Panc1 (cell line): ENCODE measurements at places on chromosomes 3 and 15. TPM values are rescaled to one million over a fixed set of nuclear protein-coding genes. Genes with fewer than 3 reads are reported as not detected.

DNA sequence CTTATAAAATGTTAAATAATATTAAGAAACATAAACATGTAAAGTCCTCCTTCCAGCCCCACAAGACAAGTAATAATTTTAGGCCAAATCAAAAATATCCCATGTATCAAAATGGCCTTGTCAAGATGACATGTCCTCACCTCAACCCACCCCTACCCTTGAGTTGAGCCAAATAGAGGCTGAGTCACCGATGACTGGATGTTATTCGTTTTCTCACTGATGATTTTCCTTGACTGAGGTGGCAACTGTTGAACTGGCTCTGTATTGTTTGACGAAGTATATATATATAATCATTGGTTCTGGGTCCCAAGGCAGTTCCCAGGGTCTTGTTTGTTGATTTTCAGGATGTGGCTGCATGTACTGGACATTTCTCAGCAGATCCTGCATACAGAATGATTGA lies 75.3 kb downstream of the TMEM108 start:
- no peak for DNase-seq

DNA sequence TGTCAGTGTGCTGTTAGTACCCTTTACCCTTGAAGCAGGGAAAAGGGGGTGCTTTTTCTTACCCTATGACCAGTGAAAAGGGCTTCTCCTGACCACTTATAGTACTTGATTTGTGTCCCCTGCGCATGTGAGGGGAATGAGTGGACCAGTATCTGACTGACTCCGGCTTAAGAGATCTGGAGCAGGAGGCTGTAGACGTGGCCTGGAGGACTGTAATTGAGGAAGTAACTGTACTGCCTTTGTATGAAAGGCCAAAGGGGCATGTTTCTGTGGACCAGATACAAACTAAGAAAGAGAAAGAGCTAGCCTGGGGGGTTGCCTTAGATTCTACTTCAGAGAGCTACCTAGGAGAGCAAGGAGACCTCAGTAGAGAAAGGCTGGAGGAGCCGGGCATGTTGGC lies 89.9 kb upstream of the TBL1XR1 start:
- no peak for DNase-seq

DNA sequence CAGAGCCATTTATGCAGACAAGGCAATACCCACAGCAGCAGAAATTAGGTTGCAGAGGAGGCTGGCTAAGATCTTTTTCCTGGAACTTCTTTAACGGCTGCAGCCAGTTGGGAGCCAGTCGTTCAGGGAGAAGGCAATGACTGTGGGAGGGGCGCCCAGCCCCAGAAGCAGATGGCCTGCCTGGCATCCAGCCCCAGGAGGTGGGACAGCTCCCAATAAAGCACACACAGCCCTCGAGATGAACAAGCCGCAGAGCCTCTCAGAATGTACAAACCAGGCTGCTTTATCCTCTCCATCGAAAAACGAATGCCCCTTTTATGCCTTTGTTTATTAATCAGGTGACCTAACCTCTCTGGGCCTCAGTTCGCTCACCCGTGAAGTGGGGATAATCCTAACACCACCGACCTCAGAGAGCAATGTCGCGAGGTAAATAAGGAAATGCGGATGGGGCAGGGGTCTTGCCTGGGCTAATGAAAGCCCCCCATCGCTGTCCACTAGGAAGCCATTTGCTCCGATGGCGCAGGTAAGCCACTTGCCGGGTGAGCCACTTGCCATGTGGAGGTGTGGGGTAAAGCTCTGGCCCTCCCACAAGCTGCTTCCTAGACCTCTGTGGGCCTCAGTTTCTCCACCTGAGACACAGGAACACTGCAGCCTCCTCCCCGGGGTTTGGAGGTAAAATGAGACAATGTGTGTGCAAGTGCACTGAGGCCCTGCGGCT lies 35.8 kb downstream of the MGLL start:
- no peak for DNase-seq

DNA sequence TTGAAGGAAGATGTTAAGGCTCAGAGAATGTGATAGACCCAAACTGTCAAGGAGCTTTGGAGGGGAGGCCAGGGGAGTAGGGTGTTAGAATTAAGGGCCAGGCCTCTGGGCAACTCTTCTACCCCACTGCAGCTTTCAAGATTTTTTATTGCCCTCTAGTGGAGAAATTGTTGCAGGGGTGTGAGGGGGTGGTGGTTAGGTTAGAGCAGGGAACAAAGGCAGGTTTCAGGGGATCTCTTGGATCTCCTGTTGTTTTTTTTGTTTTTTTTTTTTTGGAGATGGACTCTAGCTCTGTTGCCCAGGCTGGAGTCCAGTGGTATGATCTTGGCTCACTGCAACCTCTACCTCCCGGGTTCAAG lies 1.4 kb upstream of the SEC13 start:
- DNase-seq: no peak

DNA sequence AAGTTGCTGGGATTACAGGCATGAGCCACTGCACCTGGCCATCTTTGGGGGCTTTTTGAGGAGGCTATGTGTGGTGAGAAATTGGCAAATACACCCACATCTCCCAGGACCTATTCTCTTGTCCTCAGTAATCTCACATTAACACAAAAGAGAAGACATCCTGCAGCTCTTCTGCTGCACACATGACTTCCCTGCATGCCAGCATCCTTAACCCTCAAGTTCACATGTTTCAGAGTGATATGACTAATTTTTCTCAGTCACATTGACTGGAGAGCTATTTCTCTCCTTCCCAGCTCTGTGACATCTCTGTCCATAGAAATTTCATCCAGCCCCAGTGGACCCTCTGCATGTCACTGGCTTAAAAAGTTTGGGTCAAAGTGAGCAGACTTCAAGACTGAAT lies 1.9 kb upstream of the SKIC8 start:
- DNase-seq: no peak

GRCh38 chr15:22813844-22814243 lies 24.6 kb upstream of the NIPA2 start:
- DNase-seq: no peak

- DNase-seq: no peak
These were observed 2.6 kb downstream of the CYP19A1 start for GRCh38 chr15:51335538-51336410.

DNA sequence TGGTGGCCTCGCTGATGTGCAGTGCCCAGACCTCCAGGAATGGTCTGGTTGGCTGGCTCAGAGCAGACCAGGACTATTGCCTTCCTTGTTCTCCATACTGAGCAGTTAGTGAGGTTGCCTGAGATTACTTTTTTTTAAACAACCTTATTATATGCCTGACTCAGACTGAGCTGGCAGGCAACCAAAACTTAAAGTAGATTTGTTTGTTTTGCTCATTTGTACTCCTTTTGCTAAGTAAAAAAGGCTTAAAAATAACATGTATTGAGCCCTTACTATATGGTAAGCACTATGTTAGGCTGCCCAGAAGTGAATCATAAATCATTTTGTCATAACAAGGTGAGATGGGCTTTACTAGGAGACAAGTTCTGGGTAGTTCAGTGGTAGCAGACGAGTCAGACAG lies 92.4 kb downstream of the GHSR start:
- peak; percentile 50 for DNase-seq

GRCh38 chr15:33310481-33311311 lies at the start of gene RYR3:
Gene RYR3, plus strand, starts transcription at chr15:33310967. Its CDS starts 79 bp downstream, at chr15:33311046.
- DNase-seq: no peak

GRCh38 chr3:107599772-107600145 lies 77.0 kb downstream of the BBX start:
- DNase-seq: no peak

DNA sequence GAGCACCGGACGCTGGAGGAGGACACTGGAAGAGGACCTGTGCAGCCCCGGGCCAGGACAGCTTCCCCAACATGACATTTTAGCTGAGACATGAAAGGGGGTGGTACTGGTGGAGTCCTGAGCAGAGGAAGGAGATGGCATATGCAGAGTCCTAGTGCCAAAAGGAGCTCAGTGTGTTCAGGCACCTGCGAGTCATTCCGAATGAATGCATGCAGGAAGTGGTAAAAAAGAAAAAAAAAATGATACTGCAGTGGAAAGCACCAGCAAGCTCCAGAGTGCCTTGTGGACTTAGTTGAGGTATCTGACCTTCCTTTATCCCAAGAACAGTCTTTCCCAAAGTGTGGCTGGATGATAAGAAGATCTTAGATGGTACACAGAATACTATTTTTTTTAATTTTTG lies 6.6 kb upstream of the ZNF148 start:
- no peak for DNase-seq

DNA sequence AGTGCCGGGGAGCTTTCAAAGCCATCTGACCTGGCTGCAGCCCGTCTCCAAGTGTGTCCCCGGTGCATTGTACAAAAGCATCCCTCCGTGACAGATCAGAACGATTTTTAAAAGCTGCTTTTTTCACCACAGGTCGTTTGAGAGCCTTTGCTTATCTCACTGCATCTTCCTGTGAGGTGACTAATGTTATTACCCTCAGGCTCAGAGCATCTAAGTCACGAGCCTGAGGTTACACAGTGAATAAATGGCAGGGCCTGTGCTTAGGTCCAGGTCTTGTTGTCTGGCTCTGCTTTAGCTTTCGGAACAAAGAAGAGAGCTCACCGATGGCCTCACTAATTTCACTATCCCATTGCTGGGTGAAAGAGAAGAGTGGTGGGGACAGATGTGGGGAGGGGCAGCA lies 83.3 kb downstream of the SEC22A start:
- DNase-seq: no peak

DNA sequence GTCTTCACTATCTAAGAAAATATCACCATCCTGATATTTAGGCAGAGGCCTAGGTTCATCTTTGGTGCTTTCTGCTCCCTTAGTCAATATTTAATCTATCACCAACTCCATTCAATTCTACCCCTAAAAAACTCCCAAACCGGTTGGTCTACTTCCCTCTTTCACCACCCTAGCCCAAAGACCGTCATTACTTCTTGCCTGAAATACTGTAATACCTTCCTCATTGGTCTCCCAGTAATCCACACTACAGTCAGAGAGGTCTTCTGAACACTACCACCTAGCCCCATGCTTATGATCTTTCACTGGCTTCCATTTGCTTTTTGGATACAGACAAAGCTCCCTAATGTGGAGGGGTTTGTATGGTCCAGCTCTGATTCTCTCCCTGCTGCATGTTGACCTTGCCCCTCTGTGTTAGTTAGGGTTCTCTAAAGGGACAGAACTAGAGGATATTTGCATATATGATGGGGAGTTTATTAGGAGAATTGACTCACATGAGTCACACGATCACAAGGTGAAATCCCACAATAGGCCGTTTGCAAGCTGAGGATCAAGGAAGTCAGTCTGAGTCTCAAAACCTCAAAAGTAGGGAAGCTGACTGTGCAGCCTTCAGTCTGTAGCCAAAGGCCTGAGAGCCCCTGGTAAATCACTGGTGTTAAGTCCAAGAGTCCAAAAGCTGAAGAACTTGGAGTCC lies 36.4 kb upstream of the ATP2C1 start:
- no peak for DNase-seq

- DNase-seq: no peak
These were observed 71.2 kb upstream of the SOX14 start for GRCh38 chr3:137692803-137693431.

DNA sequence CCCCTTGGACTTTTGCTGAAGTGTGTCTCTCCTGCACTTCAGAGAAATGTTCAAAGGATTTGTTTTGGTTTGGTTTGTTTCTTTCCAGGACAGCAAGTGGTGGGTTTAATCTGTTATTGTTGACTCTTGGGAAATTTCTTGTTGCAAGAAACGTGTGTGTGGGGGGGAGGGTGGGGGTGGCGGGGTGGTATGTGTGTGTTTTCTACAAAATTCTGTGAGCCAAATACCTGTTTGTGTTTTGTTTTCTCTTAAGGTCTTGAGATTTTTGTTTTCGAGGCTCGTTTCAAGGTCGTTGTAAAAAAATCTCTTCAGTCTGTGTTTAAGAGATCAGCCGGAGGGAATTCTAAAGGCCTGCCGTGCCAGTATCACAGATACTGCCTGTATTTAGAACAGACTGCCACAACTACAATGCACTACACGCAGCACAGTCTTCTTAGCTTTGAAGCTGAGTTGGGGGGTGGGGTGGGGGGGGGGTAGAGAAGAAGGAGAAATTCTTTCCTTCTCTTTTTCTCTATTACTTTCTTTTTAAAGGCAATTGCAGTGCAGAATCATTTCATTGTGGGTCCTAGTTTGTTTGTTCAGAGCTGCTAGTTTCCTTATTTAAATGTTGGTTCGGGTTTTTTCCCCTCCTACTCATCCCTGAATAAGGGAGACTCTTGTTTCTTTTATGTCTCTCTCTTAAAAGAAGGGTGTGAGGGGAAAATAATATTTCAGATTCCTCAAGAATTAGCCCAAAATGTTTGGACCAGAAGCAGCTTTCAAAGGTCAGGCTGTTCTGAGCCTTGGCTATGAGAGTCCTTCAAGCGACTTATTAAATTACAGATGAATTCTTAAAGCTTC lies 1.4 kb upstream of the BCL6 start:
- no peak for DNase-seq

- no peak for DNase-seq
These were observed 18.8 kb downstream of the TIPARP start for GRCh38 chr3:156693166-156693565.

DNA sequence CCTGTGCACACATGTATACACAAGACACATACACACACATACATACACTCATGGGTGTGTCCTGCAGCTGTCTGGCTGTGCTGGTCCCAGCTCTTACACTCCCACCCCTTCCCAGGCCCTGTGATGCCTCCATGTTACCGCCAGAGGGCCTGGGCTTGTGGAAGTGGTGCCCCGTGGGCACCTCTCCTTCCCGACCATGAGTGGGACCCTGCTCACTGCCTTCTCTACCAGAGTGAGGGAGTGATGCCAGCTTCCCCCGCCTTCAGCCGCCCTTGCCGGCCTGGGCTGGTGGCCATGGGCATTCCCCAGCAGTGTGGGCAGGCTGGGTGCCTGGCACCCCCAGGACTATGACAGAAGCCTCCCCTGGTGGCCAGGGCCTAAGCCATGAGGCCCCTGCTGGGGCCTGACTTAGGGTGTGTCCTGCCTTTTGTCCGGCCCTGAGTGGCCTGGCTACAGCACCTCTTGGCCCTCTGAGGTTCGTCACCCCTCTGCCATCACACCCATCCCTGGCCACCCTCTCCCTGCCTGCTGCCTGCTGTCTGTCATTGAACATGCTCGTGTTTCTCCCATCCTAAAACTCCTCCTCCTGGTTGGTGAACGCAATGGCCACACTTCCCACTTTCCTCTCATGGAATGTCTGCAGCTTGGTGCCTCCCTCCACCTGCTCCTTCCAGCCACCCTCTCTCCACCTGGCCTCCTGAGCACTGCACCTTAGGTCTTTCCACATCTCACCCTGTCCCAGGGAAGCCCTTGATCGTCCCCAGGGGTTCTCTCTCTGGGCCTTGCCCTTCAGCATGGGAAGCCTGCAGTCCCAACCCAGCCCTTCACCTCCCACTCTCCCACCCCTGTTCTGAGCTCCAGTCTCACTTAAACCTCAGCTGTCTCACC lies 14.6 kb downstream of the HDAC11 start:
- DNase-seq: no peak

DNA sequence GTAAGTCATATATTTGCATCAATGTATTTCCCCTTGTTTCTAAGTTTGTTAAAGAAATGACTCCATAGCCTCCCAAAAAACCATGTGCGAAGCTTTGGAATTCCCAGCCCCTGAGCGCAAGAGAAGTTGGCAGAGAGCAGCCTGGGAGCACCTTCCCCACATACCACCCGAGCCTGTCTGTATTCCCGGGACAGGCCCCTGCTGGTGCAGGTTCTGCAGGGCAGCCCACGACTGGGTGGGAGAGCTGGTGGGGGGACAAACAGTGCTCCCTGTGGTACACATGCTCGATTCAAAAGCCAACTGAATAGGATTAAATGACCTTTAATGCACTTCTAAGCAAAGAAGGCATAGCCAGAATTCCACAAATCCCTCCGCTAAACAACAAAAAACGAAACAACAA lies 74.6 kb upstream of the SNRPA1 start:
- no peak for DNase-seq

Gene SCN5A
- total RNA-seq: 0.69 TPM

Gene CPLX3
- not detected for total RNA-seq

Gene C2CD4A
- total RNA-seq: 0.15 TPM

Gene DAG1
- total RNA-seq: 160 TPM

Gene FBXW12
- not detected for total RNA-seq

Gene TOMM70
- total RNA-seq: 55.7 TPM

Gene ERC2
- total RNA-seq: 0.33 TPM

Gene CACNA2D3
- 0.41 TPM for total RNA-seq
